NCI-H187 treated with DMSO at 0.1 percent for 48 hours (cell line): ENCODE measurements at places on chromosomes 5 and 9.
A peak's percentile ranks its signal among the peaks of the same experiment; 100 is the strongest.

DNA sequence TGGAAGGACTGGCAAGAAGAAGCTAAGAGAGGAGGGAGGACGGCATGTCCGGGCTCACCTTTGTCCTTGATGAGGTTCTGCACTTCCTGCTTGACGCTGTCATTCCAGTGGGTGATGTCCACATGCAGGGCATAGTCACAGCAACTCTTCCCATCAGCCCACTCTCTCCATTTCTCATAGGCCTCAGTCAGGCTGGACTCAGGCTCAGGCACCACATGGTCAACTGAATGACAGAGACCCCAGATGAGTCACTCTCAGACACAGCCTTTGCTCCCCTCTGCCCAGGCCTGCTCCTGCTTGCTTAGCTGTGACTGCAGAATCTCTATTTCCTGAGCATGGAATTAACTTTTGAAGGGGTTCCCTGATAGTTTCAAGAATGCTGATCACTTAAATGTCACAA is 94.2 kb downstream of the DPYSL3 start:
- no peak for DNase-seq

- DNase-seq = peak; percentile 82
Observed at GRCh38 chr5:160434022-160434531, 12.4 kb downstream of the PTTG1 start.

- no peak for DNase-seq
Observed at GRCh38 chr5:80592105-80592504, 22.0 kb upstream of the ANKRD34B start.

DNA sequence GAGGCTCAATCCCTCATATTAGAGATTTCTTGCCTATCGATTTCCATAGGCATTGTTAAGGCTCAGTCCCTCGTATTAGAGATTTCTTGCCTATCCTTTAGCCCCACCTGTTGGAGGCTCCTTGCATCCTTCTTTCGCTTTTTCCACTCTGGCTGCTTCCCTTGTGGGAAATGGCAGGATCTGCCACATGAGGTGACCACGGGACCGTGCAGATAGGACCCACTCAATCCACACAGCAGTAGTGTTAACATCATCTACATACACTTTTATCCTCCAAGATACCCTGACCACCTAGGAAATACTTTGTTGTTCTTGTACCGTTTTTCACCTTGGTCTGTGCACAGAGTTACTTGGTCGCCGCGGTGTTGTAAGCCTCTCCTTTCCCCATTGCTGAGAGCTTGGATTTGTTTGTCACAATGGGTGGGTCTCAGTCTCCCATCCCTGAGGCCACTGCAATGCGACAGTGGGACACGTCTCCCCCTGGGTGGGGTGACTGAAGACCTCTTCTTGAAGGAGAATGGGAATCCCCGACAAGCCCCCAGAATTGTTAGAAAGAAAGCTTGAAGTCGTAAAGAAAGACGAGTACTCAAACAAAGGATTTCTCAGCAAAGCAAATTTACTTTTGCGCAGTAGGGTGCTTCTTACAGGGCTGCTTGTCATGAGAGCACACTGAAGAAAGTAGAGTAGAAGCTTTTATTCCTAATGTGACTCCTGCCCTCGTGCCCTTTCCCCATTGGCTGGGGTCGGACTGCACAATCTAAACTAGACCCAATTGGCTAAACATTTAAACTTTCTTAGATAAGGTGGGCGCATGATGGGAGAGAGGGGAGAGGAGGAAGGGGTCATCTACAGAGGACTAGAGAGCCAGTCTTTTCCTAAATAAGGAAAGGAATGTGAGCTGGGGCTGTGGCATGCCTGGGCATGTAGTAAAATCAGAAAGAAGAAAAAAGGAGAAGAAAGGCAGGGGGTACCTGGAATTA is 19.8 kb downstream of the IFT74 start:
- DNase-seq = no peak

DNA sequence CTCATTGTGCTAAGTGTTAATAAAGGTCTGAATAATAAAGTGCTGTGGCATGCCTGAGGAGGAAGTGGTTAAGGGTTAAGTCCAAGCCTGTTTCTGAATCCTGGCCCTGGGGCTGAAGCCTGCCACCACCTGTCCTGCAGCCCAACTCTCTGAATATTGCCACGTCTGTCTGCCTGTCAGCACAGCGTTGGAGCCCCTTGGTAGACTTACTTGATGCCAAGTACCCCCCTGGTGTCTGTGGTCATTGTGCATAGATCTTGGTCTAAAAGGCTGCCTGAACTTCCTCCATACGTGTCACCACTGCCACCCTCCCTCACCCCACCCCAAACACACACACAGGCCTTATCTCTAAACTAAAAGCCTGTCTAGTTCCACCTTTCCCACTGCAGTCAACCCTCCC is 35.4 kb upstream of the SLC2A8 start:
- no peak for DNase-seq

GRCh38 chr9:109507421-109507838 is 9.3 kb upstream of the PTPN3 start:
- no peak for DNase-seq

- DNase-seq = no peak
Observed at GRCh38 chr5:66354422-66354821, 210.3 kb downstream of the SREK1 start.

DNA sequence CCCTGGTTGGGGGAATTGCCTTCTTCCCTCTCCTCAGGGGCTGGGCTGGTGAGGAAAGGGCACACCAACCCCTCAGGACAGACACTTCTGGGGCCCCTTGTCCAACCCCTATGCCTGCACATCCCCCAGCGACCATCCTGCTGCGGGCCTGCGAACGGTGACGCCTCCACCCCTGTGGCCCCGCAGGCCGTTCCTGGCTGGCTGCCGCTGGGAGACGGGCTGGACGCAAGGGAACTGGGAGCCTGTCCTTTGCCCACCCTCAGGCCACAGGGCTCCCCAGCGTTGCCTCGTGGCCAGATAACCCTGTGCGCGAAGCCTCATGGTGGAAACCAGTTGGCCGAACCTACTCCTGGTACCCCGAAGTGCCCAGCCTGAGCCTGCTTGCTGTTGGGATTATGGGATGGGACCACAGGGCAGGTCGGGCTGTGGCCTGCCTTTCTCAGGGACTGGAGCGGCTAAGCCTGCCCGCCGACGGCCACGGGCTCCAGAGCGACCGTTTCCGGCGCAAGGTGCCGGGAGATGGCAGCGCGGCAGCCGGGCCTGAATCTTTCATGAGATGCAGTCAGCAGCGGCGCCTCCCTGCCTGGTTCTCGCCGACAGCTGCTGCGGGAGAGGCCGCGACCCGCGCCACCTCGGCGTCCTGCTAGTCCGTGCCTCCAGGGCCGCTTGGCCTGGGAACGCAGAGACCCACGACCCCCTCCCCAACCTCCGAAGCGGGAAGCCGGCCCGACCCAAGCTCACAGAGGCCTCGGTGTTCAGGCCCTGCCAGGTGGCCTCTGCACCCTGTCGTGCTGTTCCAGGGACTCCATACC is 6.5 kb upstream of the PITX1 start:
- DNase-seq = no peak

DNA sequence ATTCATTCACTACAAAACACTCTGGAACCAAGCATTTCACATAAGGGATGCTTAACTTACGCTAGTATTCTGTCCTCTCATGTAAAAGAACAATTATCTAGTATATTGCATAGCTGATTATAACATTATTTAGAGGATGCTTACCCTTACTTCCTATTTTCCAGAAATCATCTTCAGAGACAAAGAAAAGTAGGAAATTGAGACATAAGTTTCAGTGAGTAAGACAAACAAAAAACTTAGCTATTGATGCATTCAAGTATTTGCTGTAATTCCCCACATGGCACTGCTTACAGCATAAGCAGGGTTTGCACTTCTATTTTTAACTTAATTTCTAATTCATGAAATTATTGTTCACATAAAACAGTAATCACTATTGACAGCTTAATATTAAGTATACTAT is 104.8 kb upstream of the SREK1 start:
- no peak for DNase-seq

DNA sequence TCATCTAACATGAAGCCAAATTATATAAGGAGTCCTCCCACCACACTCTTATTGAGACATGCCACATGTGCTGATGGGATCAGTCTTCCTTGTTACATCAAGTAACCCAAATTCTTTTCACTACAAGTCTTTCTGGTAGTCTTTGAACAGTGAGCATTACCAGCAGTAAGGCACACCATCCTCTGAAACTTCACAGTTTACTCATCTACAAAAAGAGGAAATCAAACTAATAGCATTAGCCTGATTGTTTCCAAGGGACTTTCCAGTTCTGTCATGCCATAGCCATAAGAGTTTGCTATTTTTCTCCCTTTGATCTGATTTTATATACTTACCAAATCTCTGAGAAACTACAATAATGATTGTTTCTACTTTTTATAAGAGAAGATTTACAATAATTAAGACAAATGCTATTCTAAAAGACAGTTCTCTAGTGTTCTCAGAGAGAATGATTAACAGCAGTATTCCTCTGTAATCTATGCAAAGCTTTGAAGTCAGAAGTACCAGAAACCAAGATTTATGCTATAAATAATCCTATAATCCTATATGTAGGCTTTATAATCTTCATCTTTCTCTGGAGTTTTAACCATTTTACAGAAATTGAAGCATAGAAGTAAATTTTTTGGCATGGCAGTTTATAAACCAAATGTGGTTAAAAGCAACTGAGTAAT is 166.2 kb upstream of the ACO1 start:
- no peak for DNase-seq

DNA sequence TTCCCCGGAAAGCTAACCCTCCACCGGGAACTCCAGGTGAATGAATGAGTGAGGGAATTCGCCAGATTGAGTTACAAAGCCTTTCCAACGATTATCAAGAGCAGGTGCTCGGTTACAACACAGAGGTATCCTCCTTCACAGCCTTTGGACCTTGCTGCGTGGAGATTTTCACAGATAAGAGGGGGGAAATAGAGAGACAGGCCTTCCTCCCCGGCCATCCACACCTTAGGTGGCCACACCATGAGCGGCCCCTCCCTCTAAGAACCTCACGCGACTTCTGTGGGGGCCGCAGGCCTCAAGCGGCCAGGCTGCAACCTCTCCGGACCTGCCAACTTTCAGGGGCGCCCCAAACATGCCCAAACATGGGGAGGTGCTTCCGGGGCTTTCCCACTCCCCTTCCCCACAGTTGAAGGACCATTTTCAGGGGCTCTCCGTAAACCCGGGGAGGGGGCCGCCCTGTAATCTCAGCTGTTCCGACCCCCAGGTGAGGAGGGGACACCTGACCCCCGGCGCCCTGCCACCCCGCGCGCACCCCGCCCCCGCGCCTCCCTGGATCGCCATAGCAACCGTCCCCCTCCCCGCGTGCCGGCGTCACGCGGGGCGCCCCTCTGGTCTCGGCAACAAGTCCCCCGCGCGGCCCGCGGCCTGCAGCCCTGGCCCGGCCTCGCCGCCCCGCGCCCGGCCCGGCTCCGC is 603 bp downstream of the DENND1A start:
- DNase-seq = no peak

GRCh38 chr5:91339063-91339705 is 43.9 kb downstream of the ARRDC3 start:
- DNase-seq = no peak

DNA sequence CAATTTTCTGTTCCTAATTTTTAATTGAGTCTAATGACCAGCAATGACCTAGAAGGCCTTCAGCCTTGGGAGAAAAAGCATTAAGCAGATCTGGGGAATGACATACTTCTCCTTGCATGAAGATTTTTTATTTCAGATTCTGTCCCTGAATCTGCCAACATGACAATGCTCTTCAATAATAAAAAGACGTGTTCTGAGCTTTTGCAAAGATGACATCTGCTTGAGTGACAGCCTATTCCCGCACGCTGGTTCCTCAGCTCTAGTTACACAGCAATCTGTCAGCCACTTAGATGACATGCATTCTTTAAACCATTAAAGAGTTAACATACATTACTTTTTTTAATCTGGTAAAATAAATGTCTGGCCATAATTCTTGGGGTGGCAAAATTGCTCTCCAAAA is 129.3 kb upstream of the CDH6 start:
- DNase-seq = no peak

DNA sequence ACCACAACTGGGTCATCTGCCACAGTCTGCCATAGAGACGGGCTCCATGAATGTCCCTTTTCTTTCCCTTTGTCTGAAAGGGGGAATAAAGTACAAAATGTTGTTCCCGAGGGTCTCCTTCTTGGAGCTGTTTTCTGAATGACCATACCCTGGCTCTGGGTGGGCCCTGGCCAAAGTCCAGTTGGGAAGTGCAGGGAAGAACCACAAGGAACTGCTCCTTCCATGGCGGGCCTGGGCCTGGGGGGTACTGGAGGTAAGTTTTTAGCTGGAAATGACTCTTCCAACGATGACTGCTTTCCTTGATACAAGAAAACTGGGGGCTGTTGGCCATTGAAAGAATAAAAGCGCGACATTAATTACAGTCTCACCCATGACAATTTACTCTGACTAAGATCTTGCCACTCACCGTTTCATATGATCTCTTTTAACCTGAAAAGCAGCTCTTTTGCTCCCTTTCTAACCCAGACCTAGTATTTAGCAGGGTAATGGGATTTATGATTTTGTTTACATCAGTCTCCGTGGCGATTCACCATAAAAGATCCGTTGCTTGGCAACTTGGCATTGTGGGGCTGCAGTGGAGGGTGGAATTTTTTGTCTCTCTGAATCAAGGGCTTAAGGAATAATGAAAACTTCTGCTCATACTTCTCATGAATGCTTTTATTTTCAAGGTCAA is 89.2 kb upstream of the PTCH1 start:
- no peak for DNase-seq

GRCh38 chr9:133897675-133898074 is 94.4 kb downstream of the VAV2 start:
- DNase-seq = no peak

GRCh38 chr9:14314424-14314928 is 535 bp upstream of the NFIB start:
- no peak for DNase-seq

- DNase-seq = no peak
Observed at GRCh38 chr5:84425365-84425881, 40.7 kb upstream of the EDIL3 start.

DNA sequence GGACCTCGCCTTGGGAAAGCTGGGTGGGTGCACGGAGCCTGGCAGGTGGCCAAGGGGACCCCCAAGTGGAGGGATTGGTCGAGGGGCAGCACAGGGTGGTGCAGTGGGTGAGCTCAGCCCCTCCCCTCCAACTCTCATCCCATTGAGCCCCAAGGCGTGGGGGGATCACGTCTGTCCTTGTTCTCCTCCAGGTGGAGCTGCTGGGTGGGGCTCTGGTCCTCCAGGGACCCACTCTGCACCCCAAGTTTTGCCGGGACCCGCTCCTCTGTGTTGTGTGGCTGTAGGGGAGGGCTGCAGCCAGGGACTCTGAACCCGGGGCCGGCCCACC is 3.6 kb upstream of the FUT7 start:
- no peak for DNase-seq
